Ammon's horn (tissue), 1 donor: ENCODE measurements at places on chromosomes 16 and 17.
A peak's percentile ranks its signal among the peaks of the same experiment; 100 is the strongest.

DNA sequence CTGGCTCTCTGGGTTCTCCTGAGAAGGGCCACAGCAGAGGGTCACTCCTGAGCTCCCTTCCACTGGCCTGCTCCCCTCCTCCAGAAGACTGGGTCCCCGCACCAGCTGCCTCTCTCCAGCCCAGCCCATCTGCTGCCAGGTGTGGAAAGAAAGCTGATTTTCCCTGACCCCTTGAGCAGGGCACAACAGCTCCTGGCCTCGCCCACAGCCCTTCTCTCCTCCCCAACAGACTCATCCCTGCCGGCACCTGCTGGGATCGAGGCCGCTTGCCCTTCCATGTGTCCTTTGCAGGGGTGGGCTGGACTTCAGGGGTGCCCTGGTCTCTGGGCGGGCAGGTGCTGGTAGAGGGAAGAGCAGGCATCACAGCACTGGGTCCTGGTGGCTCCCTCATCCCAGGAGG, 4.8 kb upstream of the SMIM5 start:
- no peak for DNase-seq

- DNase-seq, result no peak
These were observed 160.4 kb downstream of the AATF start for GRCh38 chr17:37109106-37109505.

GRCh38 chr16:77273815-77274214, 74.6 kb downstream of the SYCE1L start:
- peak; percentile 43 for DNase-seq

DNA sequence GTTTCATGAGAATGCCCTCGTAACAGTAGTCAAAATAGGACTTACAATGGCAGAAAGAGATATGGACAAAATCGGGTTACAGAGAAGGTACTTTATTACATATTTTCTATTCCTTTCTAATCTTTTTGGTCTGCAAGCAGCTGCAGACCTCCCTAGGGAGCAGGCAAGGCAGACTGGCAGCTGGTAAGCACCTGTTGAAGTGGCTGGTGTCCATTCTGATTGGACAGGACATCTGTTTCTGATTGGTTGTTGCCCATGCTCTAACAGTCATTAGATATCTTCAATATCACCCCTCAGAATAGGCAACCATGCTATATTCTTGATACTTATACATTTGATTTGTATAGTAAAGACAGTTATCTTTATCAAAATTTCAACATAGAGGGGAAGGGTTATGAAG, 606.3 kb downstream of the KCNJ2 start:
- no peak for DNase-seq

- no peak for DNase-seq
These were observed 53.1 kb downstream of the LITAF start for GRCh38 chr16:11533588-11533987.

DNA sequence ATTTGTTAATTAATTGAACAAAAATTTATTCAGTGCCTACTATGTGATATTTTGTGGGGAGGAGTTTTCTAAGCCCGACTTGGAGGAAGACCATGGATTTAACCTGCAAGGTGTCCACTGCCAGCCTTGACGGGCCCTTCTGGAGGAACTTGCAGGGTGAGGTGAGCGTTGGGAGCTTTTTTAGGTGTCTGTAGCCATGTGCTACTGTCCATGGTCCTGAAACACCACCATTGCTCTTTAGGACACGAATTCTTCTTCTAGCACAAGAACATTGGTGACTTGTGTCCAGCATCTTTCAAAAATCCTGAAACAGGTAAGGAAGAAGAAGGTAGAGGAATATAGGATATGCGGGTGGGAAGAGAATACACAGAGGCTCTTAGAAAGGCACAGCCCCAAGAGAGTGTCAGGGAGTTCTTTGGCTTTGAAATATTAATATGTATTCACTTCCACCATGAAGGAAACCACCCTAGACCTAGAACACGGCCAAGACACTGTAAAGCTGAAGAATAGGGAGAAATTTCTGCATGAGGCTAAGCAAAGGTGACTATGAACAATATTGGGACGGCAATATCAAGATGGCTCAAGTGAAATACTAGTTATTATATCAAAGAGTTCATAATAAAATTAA, 27.9 kb upstream of the OR4D1 start:
- peak; percentile 13 for DNase-seq

DNA sequence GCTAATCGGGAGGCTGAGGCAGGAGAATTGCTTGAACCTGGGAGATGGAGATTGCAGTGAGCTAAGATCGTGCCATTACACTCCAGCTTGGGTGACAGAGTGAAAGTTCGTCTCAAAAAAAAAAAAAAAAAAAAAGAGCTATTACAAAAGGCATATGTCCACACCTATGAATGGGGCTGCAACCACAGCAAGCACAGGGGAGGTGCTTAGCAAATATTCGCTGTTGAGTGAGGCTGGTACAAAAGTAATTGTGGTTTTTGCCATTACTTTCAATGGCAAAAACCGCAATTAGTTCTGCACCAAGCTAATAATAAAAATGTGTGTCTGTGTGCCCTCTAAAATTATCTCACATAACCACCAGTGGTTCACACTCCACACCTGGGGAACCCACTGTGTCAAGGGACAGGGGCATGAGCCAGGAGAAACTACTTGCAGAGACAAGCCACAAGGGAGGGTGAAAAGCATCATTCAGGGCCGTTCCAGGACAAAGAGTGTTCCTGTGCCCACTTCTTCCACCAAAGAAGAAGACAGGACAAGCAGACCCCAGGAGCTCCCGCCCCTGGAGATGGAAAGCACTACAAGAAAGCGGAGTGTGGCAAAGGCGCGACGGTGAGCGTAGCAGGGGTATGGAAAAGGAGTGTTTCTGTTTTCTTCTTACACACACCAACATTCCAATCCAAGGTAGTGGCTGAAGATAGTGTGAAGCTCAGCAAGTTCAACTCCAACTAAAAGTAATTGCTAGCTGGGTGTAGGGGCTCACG, 84.4 kb upstream of the CNEP1R1 start:
- DNase-seq, result no peak

DNA sequence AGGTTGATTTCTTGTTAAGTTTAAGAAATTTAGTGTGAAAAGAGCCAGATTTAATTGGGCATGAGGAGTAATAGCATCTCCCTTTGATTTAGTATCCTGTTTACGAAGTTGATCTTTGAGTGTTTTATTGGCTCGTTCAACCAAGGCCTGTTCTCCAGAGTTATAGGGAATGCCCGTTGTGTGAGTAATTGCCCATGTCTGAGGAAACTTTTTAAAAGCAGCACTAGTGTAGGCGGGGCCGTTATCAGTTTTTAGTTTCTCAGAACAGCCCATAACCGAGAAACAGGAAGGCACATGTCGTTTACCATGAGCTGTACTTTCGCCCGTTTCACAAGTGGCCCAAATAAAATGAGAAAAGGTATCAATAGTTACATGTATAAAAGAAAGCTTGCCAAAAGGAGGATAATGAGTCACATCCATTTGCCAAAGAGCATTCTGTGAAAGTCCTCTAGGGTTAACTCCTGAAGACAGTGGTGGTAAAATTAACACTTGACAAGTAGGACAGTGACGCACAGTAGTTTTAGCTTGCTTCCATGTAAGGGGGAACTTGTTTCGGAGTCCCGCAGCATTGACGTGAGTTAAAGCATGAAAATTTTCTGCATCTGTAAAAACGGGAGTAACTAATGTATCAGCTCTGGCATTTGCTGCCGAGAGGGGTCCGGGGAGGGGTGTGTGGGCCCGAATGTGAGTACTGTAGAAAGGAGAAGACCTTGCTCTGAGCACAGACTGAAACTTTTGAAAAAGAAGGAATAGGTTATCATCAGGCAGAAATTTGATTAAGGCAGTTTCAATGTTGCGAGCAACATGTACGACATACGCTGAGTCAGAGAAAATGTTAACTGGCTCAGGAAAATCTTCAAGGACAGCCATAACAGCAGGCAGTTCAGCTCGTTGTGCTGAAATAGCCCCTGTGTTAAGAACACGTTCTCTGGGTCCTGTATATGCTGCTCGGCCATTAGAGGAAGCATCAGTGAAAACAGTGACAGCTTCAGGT, 18.5 kb upstream of the KCTD5 start:
- no peak for DNase-seq

GRCh38 chr17:46025510-46026165, 26.6 kb downstream of the STH start:
- no peak for DNase-seq

GRCh38 chr16:801584-802363, 1.2 kb upstream of the GNG13 start:
- no peak for DNase-seq

DNA sequence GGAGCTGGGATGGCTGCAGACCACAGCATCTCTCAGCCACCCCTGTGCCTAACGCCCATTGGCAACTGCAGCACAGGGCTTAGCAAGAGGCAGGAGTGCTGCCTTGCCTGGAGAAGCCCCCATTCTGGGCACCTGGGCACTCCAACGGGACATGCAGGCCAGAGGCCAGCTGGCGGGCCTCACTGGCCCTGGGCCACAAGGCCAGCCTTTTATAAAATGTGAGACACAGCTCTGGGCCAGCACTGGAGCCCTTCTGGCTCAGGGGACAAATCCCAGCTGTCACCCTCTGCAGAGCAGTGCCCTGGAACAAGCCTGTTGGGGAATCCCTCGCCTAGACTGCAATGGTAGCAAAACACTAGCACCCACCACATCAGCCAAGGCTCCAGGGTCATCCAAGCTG, 171.8 kb downstream of the WSCD1 start:
- peak; percentile 33 for DNase-seq
